NCI-H1694 treated with DMSO at 0.1 percent for 48 hours (cell line): ENCODE measurements at places on chromosomes 7 and 10.

- no peak for DNase-seq
Observed at GRCh38 chr7:122306320-122307227, 2.0 kb upstream of the FEZF1 start.

- no peak for DNase-seq
Observed at GRCh38 chr10:53699231-53699630, 926.6 kb upstream of the MBL2 start.

DNA sequence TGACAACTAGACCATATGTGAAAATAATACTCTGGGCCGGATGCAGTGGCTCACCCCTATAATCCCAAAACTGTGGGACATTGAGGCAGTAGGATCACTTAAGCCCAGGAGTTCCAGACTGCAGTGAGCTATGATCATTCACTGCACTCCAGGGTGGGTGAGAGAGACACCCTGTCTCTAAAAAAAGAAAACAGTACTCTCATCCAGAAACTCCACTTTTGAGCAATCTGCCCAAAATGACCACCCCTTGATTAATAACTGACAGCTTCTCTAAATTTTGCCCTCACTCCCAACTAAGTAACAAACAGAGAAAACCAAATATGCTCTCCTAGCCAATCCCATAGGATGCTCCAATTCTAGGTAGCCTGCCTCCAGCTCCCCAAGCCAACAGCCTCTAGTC, 62.5 kb upstream of the AKR1E2 start:
- DNase-seq = no peak

- DNase-seq = no peak
Observed at GRCh38 chr7:28586736-28587135, 174.4 kb downstream of the CREB5 start.

GRCh38 chr10:94274142-94274787, 88.5 kb downstream of the NOC3L start:
- no peak for DNase-seq

GRCh38 chr7:30852308-30852684, 59.4 kb upstream of the AQP1 start:
- no peak for DNase-seq

- no peak for DNase-seq
Observed at GRCh38 chr7:64868499-64868898, 34.6 kb upstream of the ZNF273 start.

DNA sequence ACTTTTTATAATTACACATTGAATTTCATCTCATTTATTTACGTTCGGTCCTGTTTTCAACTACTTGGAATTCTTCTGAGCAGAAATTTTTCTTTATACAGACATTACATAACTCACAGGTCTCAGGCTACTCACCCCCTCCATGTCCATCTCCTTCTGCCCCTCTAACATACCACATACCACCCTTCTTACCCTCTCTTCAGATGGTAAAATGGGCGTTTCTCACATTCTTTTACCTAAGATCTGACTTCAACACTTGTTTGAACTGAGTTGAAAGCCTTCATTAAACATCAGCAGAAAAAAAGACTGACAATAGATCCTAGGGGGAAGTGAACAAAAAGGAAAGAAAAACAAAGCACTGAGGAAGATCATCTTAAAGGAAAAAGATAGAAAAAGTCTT, 309.7 kb downstream of the CTNNA3 start:
- no peak for DNase-seq

- DNase-seq = no peak
Observed at GRCh38 chr10:116973371-116973905, 31.5 kb downstream of the SHTN1 start.

- no peak for DNase-seq
Observed at GRCh38 chr7:17158261-17158660, 140.2 kb upstream of the AHR start.

GRCh38 chr10:117710181-117710798, 167.7 kb downstream of the EMX2 start:
- no peak for DNase-seq

GRCh38 chr10:73517166-73517888, 21.5 kb upstream of the PPP3CB start:
- no peak for DNase-seq
